Brain microvascular endothelial cell (primary cell): ENCODE measurements at places on chromosomes 5 and 9.

DNA sequence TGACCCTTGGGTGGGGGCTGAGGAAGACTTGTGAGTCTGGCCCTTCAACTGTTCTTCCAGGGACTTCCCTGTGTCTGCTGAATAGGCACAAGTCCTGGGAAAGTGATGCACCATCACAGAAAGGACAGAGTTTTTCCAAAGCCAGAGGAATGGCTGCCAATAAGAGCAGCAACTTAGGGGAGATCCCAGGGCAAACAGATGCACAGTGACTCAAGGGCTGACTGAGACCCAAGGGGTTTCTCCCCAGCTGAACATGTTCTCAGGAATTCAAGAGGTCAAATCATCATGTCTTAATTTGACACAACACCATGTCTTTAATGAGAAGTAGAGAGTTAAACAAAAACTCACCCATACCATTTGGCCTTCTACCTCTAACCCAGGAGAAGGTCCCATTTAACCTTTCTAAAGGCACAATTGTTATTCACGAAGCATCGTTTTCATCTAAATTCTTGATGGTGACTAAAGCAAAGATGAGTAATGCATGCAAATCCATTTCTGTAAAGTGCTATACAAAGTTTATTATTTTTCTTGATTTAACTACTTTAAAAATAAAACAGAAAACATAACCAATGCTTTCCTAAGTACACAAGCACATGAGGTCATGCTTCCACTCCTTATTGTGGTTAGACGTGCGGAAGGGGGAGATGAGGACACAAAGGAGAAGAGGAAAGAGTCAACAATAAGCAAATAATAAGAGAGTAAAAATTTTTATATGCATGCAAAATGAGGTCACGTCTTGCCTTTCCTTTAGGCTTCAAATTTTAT lies 324.1 kb downstream of the PLK2 start:
- DNase-seq, result peak; percentile 44

DNA sequence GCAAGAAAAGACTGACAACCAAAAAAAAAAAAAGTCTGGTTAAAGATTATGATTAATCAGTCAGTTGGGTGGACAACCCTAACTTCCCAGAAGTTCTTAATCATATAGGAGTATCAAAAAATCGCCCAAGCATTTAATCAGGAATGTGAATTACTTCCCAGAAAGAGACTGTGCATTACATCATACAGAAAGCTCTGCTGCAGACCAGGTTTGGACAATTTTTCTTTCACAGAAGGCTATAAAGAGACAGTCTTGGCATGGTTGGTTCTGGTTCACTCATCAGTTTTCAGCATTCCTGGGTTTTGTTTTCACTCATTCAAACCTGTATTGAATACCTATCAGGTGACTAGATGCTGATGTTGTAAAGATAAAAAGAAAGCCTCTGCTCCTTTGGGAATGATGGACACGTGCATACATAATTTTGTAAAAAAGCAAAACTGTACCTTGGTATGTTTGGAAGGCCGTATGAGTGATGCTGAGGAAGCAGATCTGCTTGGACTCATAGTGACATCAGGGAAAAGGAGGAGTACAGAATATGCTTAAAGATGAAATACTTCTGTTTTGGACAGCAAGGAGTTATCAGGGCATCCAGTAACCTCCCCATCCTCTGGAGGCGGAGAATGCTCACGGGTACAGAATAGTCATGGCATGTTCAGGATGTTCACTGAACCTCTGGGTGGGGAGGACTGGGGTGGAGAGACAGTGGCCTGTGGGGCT lies 178.4 kb downstream of the GNA14 start:
- DNase-seq, result no peak

DNA sequence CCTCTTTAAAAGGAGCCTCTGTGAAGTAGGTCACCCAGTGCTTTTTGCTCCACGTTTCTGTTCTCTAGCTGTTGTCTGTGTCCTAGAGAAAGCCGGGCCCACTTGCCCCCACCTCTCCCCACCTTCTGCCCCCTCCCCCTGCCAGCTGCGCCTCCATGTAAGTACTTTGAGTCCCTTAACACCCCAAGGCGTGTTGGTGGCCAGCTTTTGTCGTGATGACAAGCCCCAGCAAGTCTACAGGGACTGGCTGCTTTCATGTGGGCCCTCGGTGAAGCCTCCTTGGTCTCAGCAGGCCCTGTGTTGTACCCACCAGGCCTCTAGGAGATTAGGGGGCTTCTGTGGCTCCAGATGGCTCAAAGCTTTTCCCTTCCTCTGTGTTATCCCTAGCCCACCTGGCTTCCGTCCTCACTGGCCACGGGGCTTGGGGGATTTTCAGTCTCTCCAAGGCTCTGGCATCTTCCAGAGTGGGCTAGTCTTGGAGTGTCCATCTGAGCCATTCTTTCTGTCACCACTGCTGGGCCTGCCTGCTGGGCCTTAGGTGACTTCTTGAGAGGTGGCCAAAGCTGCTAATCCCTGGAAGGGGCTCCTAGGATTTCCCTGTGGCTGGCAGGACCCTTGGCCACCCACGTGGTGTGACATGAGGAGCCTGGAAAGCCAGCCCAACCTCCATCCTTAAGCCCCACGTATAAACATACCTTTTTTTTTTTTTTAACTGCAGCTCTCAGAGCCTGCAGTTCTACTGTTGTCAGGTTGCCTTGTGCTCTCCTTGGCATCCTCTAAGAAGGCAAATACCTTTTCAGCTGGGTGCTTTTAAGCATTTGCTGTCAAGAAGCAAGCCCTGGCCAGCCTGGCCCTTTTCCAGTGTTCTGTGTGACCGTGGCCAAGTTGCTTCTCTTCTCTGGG lies 1.1 kb upstream of the NDST1 start:
- DNase-seq, result no peak

DNA sequence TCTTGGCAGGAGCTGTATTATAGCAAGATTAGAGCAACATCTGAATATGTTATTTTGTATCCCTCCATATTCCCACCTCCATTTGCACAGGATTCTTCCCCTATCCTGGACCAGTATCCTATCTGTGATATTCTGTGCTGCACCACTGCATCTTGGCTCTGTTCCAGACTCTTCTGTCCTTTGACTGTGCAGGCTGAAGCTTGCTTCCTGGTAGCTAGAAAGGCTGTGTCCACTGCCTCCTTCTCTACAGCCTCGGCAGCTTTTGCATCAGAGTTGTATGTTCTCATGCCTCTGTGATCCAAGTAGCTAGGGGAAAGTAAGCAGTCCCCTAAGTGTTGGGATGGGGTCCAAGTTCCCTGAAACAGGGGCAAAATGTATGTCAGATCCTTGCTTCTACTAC lies 104.1 kb downstream of the GAS1 start:
- no peak for DNase-seq

DNA sequence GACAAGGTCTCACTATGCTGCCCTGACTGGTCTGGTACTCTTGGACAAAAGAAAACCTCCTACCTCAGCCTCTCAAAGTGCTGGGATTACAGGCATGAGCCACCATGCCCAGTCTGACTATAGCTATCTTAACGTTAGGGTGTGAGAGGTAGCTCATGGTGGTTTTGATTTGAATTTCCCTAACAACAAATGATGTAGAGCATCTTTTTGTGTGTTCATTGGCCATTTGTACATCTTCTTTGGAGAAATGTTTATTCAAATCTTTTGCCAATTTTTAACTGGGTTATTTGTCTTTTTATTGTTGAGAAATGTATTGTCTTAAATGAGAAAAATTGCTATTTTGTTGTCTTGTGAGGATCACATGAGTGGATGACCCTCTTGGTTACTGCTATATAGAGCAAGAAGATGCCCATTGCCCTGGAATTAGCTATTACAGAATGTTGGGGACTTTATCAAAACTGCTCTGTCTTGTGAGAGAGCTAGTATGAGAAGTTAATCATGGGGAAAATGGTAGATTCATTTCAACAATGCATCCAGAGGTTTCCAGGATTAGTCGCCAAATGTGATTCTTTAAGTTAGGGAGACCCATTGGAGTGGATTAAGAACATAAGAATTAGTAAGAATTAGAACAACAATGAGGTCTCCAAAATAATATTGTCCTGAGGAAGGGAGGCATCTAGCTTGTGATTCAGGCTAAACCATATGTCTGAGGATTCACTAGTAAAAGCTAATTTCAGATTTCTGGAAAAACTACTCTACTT lies 124.3 kb upstream of the MOCS2 start:
- no peak for DNase-seq

GRCh38 chr5:9507974-9508373 lies 37.9 kb downstream of the SEMA5A start:
- peak; percentile 59 for DNase-seq

DNA sequence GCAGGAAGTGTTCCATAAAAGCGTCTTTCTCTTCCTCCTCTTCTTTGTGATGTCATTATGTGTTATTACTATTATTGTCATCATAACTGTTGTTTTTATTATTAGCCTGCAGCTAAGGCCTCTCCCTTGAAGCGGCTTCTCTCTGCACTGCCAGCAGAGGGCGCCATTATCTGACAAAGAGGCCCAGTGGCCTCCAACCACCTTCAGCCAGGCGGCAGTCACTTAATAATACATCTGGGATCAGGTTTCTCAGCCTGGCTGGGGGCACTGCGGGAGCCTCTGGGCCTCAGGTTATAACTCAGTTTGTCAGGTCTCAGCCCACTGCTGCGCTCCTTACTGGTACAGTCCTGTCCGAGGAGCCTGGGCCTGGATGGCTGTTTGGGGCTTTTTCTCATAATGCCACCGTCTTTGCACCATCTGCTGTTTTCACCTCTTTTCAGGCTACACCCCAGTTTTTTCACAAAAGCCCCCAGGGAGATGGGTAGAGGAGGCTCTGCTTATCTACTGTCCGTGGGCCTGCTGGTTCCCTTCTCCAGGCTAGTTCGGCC lies 281.9 kb downstream of the NSG2 start:
- DNase-seq, result peak; percentile 68

DNA sequence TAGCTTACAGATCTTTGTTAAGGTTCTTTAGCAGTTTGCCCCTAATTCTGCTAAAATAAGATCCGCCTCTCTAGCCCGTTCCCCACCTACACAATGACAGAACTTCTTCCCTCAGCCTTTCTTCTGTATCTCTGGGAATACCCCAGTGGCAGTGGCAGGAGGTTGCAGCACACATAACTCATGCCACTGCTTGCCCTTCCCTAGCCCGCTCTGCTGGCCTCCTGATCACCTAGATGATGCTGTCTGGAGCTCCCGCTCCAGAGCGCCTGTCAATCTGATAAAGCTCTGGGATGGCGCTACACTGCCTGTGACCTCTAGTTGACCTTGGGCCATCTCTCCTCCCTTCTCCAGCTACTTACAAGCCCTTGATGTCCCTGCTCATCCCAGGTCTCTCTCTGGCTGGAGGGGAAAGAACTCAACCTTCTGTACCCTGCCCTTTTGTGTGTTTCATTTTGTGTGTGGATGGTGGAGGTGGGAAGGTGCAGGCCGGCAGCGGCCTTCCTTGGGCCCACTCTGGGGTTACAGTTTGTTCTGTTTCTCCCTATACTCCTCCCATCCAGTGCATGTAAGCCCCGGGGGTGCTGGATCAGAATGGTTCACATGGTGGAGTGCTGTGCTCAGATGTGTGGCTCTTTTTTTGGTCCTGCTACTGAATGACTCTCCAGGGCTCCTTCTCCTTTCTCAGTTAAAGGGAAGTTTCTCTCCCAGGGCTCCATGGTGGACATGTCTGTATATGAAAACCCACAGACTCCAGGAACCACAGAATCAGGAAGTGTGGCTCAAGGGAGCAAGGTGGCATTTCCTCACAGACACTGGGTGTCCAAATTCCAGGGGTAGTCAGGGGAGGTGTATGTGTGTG lies 29.1 kb downstream of the MTX3 start:
- DNase-seq, result no peak

- no peak for DNase-seq
Measured at GRCh38 chr5:181223729-181224389, 778 bp downstream of the TRIM41 start.

GRCh38 chr5:173963867-173964441 lies 25.0 kb upstream of the C5orf47 start:
- no peak for DNase-seq

GRCh38 chr5:80963966-80964481 lies 3.9 kb downstream of the RASGRF2 start:
- peak; percentile 22 for DNase-seq

GRCh38 chr5:107964722-107965121 lies 294.0 kb upstream of the EFNA5 start:
- no peak for DNase-seq

DNA sequence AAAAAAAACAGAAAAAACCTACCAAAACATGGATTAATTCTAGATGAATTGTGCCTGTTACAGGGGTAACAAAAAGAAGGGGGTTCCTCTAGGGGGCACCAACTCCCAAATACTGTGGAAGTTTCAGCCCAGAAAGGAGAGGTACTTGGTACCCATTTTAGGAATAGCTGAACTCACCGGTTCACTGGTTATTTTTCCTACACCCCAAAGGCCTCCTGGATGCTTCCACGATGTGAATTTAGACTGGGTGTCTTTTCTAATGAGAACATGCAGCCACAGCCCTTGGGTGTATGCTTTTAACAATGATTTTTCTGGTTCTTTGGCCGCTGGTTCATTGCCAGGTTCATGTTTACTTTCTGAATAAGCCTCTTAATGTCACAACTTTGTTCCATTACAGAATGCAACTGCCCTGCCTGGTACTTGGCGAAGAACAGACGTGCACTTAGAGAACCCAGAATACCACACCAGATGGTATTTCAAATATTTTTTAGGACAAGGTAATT lies 46.7 kb downstream of the GARNL3 start:
- DNase-seq, result peak; percentile 52

DNA sequence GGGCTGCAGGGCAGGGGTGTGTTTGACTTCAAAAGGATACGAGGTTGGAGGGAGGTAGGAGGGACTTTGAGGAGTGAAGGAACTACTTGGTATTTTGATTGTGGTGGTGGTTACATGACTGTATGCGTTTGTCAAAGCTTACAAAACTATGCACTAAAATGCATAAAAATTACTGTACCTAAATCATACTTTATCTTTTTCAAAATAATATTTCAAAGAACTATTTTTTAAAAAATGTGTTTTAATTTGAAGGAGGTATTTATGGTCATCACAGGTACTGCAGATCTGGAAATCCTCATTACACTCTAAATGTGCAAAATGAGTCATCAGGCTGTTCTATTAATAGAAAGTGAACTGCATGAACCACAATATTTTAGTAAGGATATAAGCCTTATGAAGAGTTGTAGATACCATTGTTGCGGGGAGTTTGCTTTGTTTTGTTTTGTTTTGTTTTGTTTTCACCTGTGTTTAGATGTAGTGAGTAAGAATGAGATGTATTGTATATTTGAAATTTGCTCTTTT lies 116.9 kb downstream of the ARRDC3 start:
- peak; percentile 11 for DNase-seq

DNA sequence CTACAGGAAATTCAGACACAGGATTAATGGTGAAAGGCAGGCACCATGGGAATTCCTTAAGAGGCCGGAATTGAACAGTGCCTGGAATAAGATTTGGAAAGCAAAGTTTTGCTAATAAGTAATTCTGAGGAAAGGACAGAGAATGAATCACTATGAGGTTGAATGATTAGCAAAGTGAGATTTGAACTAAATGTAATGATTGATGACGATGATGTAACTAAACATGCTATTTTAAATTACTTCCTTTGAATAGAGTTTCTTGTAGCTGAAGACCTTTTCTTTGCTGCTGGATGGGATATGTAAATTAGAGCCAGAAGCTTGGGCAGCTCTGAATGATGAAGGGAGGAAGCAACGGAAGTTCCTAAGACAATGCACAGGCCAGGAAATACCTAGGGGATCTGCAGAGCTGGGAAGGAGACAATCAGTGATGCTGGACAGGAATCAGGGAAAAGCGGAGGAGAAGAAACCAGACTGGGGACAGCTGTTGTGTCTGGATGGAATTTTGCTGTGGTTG lies 482.0 kb downstream of the PSAT1 start:
- no peak for DNase-seq
